ENCODE measurements at places on chromosomes 3 and 15.

DNA sequence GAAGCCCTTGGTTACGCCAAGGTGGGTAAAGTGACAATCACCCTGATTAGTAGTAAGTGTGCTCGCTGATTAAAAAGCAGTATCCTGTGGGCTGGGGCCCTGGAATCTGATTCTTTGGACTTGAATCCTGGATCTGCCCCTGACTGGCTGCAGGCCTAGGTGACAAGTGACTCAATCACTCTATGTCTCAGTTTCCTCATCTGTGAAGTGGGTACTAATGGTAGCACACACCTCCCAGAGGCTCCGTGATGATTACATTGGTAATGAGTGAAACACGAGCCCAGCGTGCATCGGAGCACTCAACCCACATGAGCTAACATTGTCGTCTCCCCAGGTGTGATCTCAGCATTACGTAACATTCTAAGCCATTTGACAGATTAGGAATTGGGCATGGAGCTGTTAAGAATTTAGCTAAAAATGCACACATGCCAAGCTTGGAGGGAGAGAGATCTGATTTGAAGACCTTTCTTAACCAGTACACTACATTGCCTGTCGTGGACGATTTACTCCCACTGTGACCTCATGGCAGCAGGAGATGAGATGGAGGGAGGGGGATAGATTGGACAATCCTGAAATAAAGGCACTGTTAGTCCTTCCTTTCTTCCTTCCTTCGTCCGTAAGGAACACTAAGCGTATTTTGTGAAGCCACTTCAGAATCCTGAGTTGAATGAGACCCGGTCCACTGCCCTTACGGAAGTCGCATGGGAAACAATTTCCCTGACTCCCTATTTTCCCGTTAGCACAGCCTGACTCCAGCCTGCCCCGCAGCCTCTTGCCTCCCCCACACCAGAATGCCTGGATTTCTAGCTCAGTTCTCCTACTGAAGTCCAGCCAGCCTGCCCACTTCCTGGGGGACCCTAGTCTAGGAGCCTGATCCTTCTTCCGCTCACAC is 32.1 kb downstream of the MGLL start:
- DNase-seq, result no peak

- no peak for DNase-seq
Measured at GRCh38 chr3:184486614-184487013, 75.0 kb upstream of the EPHB3 start.

DNA sequence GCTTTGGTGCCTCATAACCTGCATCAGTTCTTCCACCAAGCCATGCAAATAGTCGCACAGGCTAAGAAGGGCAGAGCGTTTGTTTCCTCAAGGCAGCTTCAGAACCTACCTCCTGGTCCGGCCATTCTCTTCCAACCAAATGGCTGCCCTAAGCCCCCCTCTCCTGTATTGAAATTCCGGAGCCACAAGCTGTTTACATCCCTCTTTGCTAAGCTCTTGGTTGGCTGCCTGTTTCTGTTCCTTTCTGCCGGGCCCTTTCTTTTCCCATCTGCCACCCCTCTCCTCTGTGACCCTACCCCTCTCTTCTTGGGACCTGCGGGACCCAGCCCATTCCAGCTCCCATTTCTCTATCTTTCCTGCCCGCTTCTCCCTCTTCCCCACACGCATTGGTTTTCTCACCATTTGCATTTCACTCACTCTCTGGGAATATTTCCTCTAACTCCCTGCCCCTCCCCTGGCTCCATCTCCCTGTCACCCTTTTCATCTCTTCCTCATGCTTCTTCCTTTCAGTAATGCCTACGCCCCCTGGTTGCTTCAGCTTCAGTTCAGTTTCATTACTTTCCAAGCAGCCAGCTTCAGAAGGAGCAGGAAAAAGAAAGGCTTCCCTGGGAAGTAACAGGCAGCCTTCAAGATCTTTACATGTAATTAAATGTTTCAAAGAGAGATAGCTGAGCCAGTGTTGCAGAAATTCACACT is 113.5 kb downstream of the RAB11A start:
- DNase-seq, result no peak

DNA sequence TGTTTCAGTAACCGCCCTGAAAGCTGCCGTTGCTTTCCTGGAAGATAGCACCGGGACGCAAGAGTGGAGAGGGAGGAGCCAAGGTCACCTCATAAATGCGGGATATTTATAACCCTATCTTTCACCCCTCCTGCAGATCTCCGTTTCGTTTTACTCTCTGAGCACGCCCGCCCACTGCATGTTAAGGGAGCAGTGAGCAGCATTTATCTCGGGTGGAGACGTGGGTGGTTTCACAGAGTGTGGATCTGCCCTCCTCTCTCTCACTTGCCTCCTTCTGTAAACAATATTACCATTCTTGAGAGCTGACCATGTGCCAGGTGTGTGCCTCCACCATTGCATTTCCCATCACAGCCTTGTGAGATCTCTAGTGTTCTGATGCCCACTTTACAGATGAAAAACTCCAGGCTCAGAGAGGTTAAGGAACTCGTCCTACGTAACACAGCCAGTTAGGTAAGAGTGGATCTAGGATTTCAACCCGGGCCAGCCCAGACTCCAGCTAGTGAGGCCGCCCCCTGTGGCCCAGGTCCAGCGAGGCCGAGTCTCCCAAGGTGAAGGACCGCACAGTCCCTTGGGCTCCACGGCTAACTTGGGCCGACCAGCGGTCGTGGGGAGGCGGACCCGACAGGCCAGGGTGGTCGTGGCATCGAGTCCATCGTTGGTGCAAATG is 16.9 kb upstream of the SEMA4B start:
- DNase-seq, result no peak

DNA sequence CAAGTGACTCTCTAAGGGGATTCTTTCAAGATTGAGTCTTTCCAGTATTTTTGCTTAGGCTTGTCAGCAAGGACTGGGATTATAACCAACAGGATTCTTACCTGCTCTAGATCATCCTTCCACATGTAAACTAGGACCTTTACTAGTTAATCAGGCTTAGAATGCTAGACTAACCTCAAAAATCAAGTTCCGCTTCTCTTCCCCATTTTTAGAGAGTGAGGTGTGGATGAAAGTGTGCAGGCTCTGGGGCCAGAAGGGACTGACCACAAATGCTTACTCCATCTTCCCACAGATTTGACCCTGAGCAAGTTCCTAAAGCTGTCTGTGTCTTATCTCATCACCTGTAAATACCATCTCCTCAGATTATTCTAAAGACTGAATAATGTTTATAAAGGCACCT is 89.5 kb upstream of the IL12A start:
- DNase-seq, result no peak
